Stimulated activated CD4-positive, alpha-beta T cell treated with anti-CD3 and anti-CD28 coated beads, Interleukin-1b, Interleukin-23, amount 100 ng/mL, for 1 hour (primary cell): ENCODE measurements at places on chromosomes 11 and 22.

DNA sequence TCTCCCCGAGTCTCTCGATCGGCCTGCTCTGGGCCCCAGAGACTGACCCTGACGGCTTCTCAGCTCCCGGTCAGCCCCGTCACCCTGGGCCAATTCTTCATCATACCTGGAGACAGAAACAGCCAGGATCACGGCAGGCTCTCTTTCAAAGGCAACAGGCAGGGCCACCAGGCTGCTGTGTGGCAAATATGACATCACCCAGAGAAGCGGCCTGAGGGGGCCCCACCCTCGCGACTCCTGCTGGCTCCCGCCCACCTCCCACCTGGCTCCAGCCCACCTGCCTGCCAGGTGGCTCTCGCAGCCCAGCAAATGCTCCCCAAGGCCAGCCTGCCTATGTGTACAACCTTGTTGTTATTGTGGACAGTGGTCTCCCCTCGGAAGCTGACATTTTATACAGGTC is 24.9 kb upstream of the PACSIN2 start:
- no peak for DNase-seq

DNA sequence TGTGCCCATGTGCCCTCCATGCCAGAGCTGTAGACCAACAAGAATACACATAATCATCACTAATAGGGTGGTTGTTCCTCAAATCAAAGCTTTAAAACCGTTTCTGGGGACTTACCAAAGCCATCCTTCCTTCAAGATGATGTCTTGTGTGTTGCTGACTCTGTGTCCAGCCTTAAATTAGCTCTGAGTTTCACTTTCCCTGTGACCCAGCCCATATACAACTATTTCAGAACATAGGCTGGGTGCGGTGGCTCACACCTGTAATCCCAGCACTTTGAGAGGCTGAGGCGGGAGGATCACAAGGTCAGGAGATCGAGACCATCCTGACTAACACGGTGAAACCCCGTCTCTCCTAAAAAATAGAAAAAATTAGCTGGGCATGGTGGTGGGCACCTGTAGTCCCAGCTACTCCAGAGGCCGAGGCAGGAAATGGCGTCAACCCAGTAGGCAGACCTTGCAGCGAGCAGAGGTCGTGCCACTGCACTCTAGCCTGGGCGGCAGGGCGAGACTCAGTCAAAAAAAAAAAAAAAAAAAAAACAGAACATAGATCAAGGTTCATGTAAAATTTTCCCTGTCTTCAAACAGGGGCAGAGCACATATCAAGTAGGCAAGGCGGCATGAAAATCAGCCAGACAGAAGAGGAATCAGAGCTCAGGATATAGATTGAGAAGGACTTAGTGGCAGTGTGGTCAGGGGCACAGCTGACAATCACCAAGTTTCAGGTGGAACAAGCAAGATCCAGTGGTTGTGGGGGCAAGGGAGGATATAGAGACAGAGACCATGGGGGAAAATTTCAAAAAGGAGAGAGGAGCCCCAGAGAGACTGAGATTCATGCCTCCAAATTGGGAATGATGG is at the start of gene PLAAT2:
Gene PLAAT2 (minus strand): TSS at position 179 of the 855 bp plus-strand sequence. CDS start 55 bp downstream, at position 124.
- DNase-seq: no peak

DNA sequence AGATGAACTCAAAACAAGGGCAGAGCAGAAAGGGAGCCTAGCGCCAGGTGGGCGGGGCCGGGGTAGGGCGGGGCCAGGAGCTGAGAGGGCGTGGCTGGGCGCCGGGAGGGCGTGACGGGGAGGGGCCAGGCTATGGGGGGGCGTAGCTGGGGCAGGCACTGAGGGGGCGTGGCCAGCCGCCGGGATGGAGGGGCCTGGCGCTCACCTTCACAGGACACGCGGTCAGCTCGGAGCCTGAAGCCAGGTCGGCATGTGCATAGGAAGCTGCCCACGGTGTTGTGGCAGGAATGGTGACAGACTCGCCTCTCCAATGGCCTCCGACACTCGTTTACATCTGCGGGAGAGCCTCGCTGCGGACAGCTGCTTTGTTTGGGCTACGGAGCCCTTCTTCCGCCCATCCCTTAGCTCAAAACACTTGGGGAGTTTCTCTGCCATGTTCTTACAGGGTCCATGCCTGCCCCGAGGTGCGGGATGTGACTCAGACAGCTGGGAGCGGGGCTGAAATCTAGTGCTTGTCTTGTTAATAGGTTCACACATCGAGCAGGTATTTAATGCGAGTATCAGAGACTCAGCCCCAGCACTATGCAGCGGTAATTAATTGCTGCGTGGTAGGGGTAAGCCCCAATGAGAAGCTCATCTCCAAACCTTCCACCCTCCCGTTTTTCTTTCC is 13.4 kb downstream of the VWCE start:
- no peak for DNase-seq

GRCh38 chr11:120660024-120660565 is 148.5 kb downstream of the GRIK4 start:
- no peak for DNase-seq

DNA sequence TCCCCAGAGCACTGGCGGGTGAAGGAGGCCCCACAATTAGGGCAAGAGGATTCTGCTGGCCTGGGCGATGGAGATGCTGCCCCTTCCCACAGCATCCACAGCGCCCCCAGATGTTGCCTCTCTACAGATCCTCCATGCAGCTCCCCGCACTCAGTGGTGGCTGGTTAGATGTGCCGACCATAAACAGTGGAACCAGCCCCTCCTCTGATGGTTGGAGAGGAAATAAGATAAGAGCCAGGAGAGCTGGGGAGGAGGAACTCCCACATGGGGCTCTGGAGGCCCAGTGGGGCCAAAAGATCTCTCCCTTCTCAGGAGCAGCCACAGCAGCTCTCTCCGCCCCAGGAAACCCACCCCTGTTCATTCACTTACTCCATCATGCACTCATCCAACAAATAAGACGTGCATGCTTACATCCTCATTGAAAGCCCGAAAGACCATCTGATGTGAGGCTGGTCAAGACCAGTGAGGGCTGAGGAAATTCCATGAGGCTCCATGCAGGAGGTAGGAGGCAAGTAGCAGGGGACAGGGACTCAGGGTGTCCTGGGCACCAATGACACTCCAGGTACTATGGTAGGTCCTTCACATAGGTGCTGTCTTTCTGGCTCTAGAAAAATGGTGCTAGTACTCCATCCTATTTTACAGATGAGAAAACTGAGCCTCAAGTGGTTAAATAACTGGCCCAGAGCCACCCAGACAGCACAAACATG is 1.5 kb downstream of the PTGDR2 start:
- DNase-seq: no peak

GRCh38 chr11:96098511-96099241 is 174.8 kb upstream of the MTMR2 start:
- no peak for DNase-seq

GRCh38 chr11:75014129-75014528 is 25.4 kb downstream of the NEU3 start:
- DNase-seq: no peak

DNA sequence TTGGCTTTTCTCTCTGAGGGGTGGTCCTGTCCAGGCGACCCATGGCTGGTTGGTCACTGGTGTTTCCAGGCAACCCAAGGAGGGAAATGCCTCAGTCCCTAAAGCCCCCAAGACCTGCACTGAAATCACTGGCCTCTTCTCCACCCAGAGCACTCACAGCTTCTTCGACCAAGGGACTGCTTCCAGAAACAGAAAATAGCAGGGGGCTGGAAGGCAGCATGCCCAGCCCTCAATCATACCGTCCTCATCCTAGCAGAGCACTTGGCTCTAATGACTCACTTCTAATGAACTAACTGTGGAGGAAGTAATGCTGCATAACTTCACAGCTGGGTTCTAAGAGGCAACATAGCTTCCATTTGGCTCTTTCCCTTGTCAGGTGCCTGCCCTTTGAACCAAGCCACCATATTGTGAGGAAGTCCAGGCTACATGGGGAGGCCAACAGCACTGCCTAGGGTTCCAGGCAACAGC is 27.6 kb downstream of the DKK3 start:
- DNase-seq: no peak

DNA sequence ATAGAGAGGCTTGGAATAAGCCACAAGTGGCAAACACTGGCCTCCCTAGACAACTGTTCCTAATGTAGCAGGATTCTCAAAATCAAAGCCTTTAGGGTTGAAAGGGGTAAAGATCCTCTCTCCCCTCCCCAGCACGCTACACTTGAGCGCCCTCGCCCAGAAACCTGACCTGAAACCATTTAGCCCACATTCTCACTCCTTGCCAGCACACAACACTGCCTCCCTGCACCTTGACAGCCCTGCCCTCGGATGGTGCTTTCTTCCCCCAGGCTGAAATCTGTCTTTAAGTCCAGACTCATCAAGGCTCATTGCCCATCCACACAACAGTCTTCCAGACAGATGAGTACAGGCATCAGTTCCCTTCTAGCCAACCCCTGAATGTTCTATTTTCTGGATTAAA is 26.5 kb downstream of the CWC15 start:
- DNase-seq: no peak

DNA sequence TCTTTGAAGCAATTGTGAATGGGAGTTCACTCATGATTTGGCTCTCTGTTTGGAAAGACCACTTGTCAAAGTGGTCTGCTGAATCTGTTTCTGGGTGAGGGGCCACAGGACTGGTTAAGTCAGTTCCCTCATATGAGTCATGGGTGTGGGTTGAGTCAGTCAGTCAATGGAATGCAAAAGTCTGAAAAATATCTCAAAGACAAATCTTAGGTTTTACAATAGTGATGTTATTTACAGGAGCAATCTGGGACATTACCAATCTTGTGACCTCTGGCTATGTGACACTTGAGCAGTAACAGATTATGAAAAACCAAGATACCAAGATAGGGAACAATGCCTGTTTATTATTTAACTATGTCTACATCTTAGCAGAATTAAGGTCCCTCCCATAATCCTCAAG is 311.6 kb downstream of the AASDHPPT start:
- DNase-seq: no peak
